Transverse colon (tissue), 4 donors: ENCODE measurements at places on chromosomes 11 and 22. TPM values are rescaled to one million over a fixed set of nuclear protein-coding genes. Genes with fewer than 3 reads are reported as not detected.
A peak's percentile ranks its signal among the peaks of the same experiment; 100 is the strongest.

C22orf31 gene
- not detected for total RNA-seq

- peak; percentile 17 for DNase-seq
Observed at GRCh38 chr11:123434262-123434661, 4.2 kb downstream of the GRAMD1B start.

DNA sequence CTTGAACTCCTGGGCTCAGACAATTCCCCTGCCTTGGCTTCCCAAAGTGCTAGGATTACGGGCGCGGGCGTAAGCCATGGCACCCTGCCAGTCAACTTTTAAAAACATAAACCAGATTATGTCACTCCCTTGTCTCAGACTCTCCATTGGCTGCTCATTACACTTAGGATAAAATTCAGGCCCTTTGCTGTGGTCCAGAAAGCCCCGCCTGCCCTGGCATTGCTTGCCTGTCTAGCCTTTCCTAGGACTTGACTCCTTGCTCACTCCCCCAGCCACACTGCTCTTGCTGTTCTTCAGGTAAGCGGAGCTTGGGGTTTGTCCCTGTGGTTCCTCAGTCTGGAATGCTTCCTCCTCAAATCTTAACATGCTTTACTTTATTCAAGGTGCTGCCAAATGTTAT lies 30.5 kb downstream of the DIXDC1 start:
- DNase-seq = no peak

CASP1 gene
- 41.9 TPM for total RNA-seq

- no peak for DNase-seq
Observed at GRCh38 chr22:49019737-49020713, 807.6 kb downstream of the BRD1 start.

OR4D5 gene
- total RNA-seq = not detected
